ENCODE measurements at places on chromosomes 11 and 22.
A peak's percentile ranks its signal among the peaks of the same experiment; 100 is the strongest.

GRCh38 chr11:88164320-88164719 lies 10.9 kb downstream of the RAB38 start:
- no peak for DNase-seq

DNA sequence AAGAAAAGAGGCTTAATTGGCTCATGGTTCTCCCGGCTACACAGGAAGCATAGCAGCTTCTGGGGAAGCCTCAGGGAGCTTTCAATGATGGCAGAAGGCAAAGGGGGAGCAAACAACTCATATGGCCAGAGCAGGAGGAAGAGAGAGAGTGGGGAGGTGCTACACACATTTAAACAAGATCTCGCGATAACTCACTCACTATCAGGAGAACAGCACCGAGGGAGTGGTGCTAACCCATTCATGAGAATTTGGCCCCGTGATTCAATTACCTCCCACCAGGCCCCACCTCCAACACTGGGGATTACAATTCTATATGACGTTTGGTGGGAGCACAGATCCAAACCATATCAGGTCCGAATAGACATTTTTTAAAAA lies 41.7 kb upstream of the APLNR start:
- no peak for DNase-seq

DNA sequence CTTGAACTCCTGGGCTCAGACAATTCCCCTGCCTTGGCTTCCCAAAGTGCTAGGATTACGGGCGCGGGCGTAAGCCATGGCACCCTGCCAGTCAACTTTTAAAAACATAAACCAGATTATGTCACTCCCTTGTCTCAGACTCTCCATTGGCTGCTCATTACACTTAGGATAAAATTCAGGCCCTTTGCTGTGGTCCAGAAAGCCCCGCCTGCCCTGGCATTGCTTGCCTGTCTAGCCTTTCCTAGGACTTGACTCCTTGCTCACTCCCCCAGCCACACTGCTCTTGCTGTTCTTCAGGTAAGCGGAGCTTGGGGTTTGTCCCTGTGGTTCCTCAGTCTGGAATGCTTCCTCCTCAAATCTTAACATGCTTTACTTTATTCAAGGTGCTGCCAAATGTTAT lies 30.5 kb downstream of the DIXDC1 start:
- DNase-seq, result no peak

- DNase-seq, result peak; percentile 51
Observed at GRCh38 chr11:110349138-110349996, 53.0 kb upstream of the RDX start.

GRCh38 chr11:107018219-107018901 lies at the start of gene GUCY1A2:
Gene GUCY1A2, minus strand, starts transcription at chr11:107018476. Its CDS starts 421 bp downstream, at chr11:107018055.
- no peak for DNase-seq

- DNase-seq, result no peak
Observed at GRCh38 chr22:49993649-49994360, 18.8 kb downstream of the IL17REL start.

DNA sequence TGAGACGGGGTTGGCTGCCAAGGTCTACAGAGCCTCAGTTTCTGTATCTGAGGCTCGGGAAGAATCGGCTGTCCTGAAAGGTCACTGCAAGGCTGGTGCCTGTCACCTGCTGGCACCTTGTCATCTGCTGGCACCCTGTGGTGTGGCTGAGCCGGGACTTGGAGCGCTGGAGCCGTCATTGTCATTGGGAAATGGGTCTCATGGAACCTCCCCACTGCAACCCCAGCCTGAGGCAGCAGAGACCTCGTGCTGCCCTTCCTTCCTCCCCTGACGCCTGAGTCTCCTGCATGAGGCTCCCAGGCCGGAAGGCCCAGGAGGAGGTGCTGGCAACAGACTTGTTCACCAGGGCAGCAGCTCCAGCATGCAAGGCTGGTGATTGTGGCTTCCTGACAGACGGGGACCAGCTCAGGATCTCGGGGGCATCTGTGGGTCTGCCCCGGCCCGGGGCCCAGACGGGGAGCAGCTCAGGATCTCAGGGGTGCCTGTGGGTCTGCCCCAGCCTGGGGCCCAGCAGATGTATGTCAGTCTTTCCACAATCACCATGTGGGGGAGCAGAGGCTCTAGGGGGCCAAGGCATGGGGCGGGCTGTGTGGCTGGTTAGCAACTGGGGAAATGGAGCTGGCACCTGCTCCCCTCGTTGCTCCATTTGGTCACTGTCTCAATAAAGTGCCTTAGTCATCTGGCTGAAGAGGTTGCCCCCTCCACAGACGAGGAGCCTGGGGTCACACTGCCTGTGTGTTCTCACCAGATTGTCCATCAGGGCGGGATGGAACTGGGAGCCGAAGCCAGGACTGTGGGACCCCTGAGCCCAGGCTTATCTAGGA lies 668.7 kb downstream of the BRD1 start:
- DNase-seq, result no peak

DNA sequence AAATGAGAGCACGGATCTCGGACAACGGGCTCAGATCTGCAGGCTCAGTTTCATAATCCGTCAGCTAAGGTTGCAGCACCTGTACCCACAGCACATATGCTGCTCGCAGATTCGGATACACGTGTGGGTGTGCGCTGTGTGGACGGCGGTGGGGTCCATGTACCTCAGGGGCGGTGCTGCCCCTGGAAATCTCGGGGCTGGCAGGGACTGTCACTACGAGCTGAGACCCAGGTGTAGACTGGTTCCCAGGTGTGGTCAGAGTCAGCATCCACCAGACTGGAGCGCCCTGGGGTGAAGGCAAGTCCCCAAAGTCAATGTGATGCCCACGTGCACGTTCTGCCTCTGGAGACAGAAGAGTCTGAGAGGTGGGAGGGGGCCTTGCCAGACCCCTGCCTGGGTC lies 989.3 kb downstream of the BRD1 start:
- no peak for DNase-seq

- peak; percentile 46 for DNase-seq
Observed at GRCh38 chr11:32809313-32809712, 14.9 kb upstream of the CCDC73 start.

DNA sequence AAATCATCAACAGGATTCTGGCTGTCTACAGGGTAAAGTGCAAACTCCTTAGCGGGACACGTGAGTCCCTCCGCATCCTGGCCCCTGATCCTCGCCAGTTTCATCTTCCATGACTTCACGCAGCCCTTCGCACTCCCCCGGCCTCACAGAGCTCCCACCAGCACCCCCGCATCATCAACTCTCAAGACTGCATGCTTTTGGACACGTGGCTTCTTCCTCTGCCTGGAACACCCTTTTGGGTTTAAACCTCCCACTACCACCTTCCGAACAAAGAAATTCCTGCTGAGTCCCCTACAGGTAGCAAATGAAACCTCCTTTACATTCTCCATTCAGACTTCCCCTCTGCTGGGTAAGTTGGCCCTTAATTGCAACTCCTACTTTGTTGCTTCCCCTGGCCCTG lies 12.6 kb upstream of the EIF3M start:
- no peak for DNase-seq

DNA sequence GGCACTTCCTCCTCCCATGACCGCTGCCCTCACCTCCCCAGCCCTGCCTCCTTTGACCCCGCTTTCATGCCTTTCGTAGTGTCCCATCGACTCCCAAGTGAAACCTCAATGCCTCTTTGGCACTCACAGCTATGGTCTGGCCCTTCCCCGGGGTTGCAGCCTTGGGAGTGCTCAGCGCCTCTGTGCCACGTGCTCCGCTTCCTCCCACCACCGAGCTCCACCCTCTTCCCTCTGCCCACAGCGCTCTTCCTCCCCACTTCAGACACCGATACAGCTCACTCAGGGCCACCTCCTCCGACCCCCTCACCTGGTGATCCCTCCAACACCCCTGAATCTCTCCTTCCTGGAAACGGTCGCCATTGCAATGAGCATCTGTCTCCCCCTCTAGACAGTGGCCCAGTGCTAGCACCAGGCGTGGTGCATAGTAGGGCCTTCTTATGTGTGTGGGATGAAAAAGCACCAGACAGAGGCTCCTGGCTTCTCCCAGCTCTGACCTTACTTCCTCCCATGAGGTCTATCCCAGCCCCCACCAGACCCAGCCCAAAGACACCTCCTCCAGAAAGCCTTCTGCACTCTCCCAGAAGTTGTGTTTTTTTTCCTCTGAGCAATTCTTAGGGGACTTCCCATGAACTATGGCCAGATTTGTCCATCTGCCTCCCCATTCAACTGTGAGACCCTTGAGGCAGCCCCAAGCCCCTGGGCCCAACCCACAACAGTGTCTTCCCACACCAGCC lies 16.4 kb upstream of the SCGB1A1 start:
- peak; percentile 26 for DNase-seq

DNA sequence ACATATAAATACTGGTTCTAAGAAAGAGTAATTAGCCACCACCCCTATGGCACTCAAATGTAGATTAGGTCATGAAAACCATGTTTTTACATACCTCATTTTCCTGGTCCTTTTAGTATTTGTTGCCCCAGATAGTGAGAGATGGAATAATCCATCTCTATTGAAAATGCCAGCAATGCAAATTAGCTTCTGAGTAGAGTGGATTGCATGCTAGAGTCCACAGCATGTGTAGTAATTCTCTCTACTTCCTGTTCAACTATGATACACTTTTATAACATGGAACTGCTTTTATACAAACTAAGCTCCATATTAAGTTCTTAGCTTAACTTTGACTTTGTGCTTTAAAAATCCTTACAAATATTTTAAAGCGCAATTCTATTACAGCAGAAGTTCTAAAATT lies 73.2 kb downstream of the TRPC6 start:
- DNase-seq, result no peak

- DNase-seq, result no peak
Observed at GRCh38 chr11:64384028-64384737, 25.2 kb downstream of the RPS6KA4 start.

- DNase-seq, result no peak
Observed at GRCh38 chr11:34464591-34465051, 25.9 kb downstream of the CAT start.

GRCh38 chr11:104645261-104646222 lies 252.7 kb downstream of the CASP12 start:
- DNase-seq, result no peak

- DNase-seq, result no peak
Observed at GRCh38 chr11:13297917-13298356, 20.3 kb downstream of the BMAL1 start.

GRCh38 chr22:29813563-29813962 lies 24.5 kb downstream of the ASCC2 start:
- no peak for DNase-seq

GRCh38 chr11:7548659-7549274 lies 35.0 kb downstream of the PPFIBP2 start:
- peak; percentile 11 for DNase-seq

- no peak for DNase-seq
Observed at GRCh38 chr11:61280883-61281580, 14.1 kb downstream of the VWCE start.

GRCh38 chr11:38043060-38043459 lies 1445.0 kb upstream of the RAG2 start:
- no peak for DNase-seq

GRCh38 chr11:15650105-15650938 lies 535.6 kb downstream of the INSC start:
- DNase-seq, result peak; percentile 70

- DNase-seq, result no peak
Observed at GRCh38 chr22:23072077-23072910, 2.0 kb downstream of the GNAZ start.

DNA sequence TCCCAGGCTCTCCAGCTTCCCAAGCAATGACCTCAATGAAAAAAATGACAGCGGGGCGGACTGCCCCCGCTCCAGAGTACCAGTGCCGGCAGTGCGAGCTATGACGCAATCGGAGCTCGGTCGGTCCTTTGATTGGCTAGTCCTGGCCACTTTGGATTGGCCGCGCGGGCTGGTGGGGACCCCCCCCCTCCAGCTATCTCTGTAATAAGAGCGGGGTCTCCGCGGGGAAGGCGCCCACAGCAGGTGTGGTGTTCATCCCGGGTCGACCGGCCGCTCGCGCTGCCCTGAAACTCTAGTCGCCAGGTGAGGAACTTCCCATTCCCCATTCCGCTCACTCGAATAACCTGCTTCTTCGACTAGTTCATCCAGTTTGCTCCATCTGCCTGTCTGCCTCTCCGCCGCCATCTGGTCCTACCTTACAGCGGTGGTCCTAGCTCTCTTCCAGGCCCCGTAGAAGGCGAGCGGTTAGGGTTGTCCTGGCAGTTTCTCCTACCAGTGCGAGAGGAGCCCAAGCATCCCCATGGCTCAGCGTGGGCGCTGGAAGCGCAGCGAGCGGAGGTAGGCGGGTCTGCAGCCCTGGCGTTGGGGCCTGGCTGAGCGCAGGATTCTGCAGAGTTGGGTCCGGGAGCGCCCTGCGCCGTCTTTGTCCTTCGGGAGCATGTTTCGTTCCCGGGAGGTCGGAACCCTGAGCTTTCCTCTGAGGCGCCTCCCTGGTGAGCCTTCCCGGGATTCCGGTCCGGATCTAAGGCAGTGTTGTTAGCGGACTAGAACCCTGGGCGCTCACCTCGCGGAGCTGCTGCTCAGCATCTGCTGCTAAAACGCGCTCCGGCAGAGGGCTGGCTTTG lies at the start of gene CALCB:
Gene CALCB (plus strand): TSS at position 233 of the 845 bp plus-strand sequence. CDS start 1,126 bp downstream, outside the sequence.
- DNase-seq, result peak; percentile 23

DNA sequence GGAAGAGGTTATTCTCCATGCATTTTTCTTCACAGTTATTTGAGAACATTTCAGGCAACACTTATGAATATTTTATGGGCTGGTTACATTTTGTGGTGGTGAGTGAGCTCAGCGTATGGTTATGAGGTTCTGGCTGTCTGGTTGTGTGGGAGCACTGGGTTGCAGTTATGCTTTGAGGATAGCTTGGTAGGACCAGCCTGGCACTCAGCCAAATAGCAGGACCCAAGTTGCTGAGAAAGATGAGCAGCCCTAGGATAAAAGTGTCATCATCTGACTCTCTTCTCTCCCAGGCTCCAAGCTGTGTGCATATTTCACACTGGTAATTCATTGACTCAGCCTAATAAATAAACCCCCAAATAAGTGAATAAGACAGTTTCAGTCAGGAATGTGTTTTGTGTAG lies 8.1 kb upstream of the SRSF8 start:
- no peak for DNase-seq

- no peak for DNase-seq
Observed at GRCh38 chr11:93477684-93478234, 65.4 kb downstream of the SMCO4 start.

GRCh38 chr11:117855912-117856651 lies 20.4 kb downstream of the FXYD6 start:
- DNase-seq, result no peak

GRCh38 chr11:125346179-125346530 lies 149.9 kb downstream of the FEZ1 start:
- no peak for DNase-seq

GRCh38 chr11:132785878-132786277 lies 746.4 kb downstream of the OPCML start:
- no peak for DNase-seq

GRCh38 chr11:59611570-59612565 lies 3.7 kb downstream of the OSBP start:
- no peak for DNase-seq

GRCh38 chr22:17501679-17502285 lies 61.5 kb upstream of the SLC25A18 start:
- DNase-seq, result no peak

GRCh38 chr11:94217705-94218104 lies 86.7 kb upstream of the IZUMO1R start:
- DNase-seq, result no peak

GRCh38 chr11:65592858-65593517 lies 2.6 kb downstream of the KCNK7 start:
- DNase-seq, result no peak

DNA sequence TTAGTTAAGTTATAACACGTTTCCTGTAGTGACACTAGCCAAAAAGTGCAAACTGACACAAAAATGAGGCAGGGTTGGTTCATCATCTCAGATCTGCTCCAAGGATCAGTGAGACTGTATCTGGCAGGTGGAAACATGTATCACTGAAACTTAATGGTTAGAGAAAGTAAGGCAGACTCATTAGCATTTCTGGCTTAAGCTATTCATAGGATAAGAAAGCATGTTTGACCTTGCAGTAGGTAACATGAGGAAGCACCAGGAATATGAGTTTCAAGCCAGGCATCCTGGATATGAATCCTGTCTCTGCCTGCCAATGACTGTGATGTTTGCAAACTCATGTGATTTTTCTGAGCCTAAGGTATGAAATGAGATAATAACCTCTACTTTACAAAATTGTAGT lies 732.1 kb downstream of the NELL1 start:
- DNase-seq, result no peak
